ENCODE measurements at places on chromosomes 3 and 15.

DNA sequence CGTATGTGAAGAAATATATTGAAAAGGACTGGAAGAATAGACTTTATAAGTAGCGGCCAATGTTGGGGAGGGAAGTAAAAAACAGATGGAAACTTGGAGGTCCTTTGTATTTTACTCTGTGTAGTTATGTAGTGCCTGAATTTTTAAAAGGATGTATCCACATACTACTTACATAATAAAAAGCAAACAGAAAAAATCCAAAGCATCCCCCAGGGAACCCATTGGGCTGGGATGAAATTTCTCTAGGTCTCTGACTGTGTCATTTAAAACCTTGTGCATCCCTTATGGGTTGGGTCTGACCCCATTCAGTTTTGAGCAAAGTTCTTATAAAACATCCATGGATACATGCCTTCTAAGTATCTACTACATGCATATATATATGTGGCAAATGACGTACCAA is 141.1 kb downstream of the NR1D2 start:
- H3K27me3 ChIP-seq = no peaks in the 10 kb centered on the region
- no peaks in the 10 kb centered on the region for H3K4me1 ChIP-seq
- H3K36me3 ChIP-seq = no peaks in the 10 kb centered on the region
- H3K27ac ChIP-seq = no peak overlapping the region
- DNase-seq = no peak

- H3K27ac ChIP-seq = no peak overlapping the region
- no peaks in the 10 kb centered on the region for H3K36me3 ChIP-seq
- DNase-seq = no peak
- H3K4me1 ChIP-seq = no peaks in the 10 kb centered on the region
- H3K4me3 ChIP-seq = no peak overlapping the region
Observed at GRCh38 chr3:73423116-73423515, 201.6 kb downstream of the PDZRN3 start.

GRCh38 chr15:90820481-90820880 is 47.9 kb upstream of the FURIN start:
- no peak for DNase-seq
- no peak overlapping the region for H3K27ac ChIP-seq
- H3K4me1 ChIP-seq = peaks cover 23% of the 10 kb centered on the region
- no peak overlapping the region for H3K4me3 ChIP-seq
- no peaks in the 10 kb centered on the region for H3K27me3 ChIP-seq

DNA sequence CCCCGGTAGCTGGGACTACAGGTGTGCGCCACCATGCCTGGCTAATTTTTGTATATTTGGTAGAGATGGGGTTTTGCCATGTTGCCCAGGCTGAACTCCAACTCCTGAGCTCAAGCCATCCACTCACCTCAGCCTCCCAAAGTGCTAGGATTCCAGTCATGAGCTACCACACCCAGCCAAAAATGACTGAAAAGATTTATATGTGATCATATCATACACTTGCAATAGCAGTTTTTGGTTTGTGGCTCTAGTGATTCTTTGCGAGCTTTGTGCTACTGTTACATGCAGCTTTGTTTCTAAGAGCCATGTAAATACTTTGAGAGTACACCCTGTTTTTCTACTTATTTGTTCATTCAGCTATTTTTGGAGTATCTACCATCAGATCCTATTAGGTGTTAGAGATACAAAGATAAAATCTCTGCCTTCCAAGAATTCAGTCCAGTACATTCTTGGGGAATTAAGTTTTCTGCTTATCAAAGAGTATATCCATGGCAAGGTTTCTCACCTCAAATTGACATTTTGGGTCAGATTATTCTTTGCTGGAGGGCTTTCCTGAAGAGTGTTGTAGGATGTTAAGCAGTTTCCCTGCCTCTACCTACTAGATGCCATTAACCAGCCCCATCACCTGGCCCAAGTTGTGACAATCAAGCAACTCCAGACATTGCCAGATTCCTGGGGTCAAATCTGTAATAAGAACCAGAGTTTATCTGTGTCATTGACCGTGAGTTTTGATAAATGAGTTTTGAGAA is 15.0 kb downstream of the SNAP23 start:
- H3K27ac ChIP-seq = no peak overlapping the region
- no peaks in the 10 kb centered on the region for H3K27me3 ChIP-seq
- H3K4me1 ChIP-seq = no peaks in the 10 kb centered on the region
- no peak for DNase-seq
- peaks cover 18% of the 10 kb centered on the region for H3K36me3 ChIP-seq

GRCh38 chr3:176078906-176079305 is 1118.4 kb downstream of the TBL1XR1 start:
- H3K36me3 ChIP-seq = no peaks in the 10 kb centered on the region
- DNase-seq = no peak
- no peak overlapping the region for H3K4me3 ChIP-seq
- H3K4me1 ChIP-seq = no peaks in the 10 kb centered on the region
- H3K27me3 ChIP-seq = no peaks in the 10 kb centered on the region

GRCh38 chr15:85671156-85671555 is 123.6 kb downstream of the KLHL25 start:
- no peak overlapping the region for H3K4me3 ChIP-seq
- H3K27me3 ChIP-seq = no peaks in the 10 kb centered on the region
- H3K27ac ChIP-seq = no peak overlapping the region
- peaks cover 12% of the 10 kb centered on the region for H3K36me3 ChIP-seq
- no peak for DNase-seq

DNA sequence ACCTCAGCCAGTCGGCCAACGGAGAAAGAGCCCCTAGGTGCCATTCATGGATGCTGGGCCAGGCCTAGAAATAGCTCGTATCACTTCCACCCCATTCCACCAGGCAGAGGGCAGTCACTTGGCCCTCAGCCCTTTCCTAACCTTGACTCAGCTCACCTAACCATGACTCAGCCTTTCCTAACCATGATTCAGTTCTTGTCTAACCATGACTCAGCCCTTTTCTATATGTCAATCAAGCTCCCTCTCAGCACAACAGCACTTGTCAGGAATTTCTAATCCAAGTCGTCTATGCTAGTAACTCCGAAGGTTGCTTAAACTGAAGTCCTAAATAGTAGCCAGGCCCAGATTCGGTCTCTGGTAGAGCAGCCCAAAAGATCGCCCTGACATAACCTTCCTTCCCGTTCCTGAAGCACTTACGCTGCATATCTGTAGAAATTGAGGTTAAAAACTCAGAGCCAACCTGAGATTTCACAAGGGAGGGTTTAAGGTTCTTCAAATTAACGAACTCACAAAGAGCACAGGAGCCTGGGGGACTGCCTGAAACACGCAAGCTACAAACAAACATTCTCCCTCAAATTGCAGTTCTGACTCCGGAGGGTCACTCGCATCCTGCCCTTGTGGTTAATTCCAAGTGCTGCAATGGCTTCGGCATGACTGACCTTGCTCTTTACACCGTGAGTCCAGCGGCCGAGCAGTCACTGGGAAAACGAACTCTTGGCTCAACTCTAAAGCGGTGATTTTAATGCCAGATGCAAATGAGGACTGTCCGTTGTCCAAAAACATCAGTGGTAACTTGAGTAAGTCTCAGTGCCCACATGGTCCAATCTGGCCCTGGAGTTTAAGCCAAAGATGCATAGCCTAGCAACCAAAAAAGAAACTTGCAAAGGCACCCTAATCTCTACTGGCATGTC is 99.9 kb downstream of the ADAMTS17 start:
- no peaks in the 10 kb centered on the region for H3K27me3 ChIP-seq
- H3K27ac ChIP-seq = 0 out of 2 replicates have a peak overlapping the region, but pooled peaks have one; percentile 28
- no peak for DNase-seq
- H3K4me3 ChIP-seq = no peak overlapping the region
- no peaks in the 10 kb centered on the region for H3K4me1 ChIP-seq
- H3K36me3 ChIP-seq = peaks cover 93% of the 10 kb centered on the region

DNA sequence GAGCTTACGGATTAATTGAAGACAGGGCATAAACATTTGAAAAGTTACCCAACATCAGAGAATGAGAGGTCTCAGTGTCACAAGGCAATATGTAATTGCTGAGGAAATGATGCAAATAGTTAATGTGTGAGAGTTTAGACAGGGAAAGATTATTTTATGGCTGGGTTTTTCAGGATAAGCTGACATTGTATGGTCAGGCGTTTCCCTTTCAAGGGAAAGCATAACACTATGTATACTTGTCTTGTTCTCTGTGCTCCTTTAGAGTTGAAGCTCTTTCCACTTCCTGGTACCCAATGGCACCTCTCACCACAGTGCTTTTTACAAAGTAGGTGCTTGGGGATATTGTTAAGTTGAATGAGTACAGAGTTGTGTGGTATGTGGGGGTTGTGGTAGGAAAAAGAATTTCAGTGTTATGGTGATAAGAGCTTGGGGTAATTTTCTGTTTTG is 19.9 kb downstream of the IQGAP1 start:
- H3K4me3 ChIP-seq = no peak overlapping the region
- H3K27ac ChIP-seq = no peak overlapping the region
- peaks cover 7% of the 10 kb centered on the region for H3K4me1 ChIP-seq
- DNase-seq = no peak
- H3K27me3 ChIP-seq = no peaks in the 10 kb centered on the region
- no peaks in the 10 kb centered on the region for H3K36me3 ChIP-seq

GRCh38 chr3:11548721-11549131 is 95.0 kb downstream of the VGLL4 start:
- H3K27ac ChIP-seq = no peak overlapping the region
- H3K4me3 ChIP-seq = no peak overlapping the region
- H3K36me3 ChIP-seq = peaks cover 9% of the 10 kb centered on the region
- no peak for DNase-seq
- H3K27me3 ChIP-seq = no peaks in the 10 kb centered on the region

- no peak overlapping the region for H3K4me3 ChIP-seq
- DNase-seq = no peak
- H3K27me3 ChIP-seq = no peaks in the 10 kb centered on the region
- H3K4me1 ChIP-seq = no peaks in the 10 kb centered on the region
- H3K36me3 ChIP-seq = no peaks in the 10 kb centered on the region
Observed at GRCh38 chr3:46906471-46907058, 29.0 kb downstream of the PTH1R start.

DNA sequence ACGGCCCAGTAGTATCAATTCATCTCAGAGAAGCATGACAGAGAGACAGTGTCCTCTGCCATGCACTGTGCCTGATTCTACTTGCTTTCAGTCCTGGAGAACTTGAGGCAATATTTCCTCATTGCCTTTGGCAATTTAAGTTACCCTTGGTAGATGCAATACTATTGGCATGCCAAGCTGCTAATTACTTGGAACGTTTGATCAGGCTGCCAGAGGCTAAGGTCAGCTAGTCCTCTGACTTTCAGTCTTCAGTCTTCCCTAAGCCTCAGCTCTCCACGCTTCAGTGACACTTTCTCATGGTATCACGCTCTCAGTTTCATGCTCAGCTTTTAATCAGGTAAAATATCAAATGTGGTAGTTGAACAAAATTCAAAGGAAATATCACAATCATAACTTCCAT is 13.1 kb upstream of the OSBPL11 start:
- no peak overlapping the region for H3K27ac ChIP-seq
- no peaks in the 10 kb centered on the region for H3K36me3 ChIP-seq
- DNase-seq = no peak
- no peak overlapping the region for H3K4me3 ChIP-seq
- H3K4me1 ChIP-seq = no peaks in the 10 kb centered on the region
- H3K27me3 ChIP-seq = no peaks in the 10 kb centered on the region

DNA sequence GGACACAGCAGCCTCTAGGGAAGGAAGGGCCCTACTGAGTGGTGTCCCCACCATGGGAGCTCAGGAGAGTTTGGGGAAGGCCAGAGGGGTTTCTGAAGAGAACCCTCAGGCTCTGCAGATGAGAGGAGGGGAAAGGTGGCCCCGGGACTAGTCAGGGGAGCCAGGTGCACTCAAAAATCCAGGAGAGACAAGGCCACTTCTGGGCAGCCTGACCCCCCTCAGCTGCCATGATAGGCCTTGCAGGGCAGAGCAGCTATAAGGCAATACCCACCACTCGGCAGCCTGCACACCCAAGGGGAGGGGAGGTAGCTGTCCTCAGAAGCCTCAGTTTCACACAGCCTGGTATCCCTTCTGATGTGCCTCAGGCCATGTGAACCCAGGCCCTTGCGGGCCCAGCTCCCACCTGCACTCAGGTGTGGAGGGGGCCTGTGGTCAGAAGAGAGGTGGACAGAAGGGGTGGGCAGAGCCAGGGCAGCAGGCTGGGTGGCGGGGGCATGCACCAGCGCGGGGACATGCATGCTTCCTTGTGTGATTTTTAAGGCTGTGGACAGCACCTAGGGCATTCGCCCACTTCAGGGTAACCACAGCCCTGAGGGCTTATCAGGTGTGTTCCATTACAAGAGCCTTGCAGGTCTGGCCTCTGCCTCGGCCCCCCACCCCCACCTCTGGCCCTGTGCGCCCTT is 34.6 kb downstream of the SRPRB start:
- H3K27me3 ChIP-seq = peaks cover 3% of the 10 kb centered on the region
- no peaks in the 10 kb centered on the region for H3K4me1 ChIP-seq
- DNase-seq = no peak

- H3K27me3 ChIP-seq = no peaks in the 10 kb centered on the region
- H3K4me3 ChIP-seq = no peak overlapping the region
- H3K27ac ChIP-seq = no peak overlapping the region
- peaks cover 13% of the 10 kb centered on the region for H3K4me1 ChIP-seq
- peak; percentile 39 for DNase-seq
- H3K36me3 ChIP-seq = no peaks in the 10 kb centered on the region
Observed at GRCh38 chr3:88433568-88433967, 283.8 kb downstream of the C3orf38 start.

GRCh38 chr3:164470471-164470870 is 607.8 kb downstream of the SI start:
- no peaks in the 10 kb centered on the region for H3K36me3 ChIP-seq
- no peak overlapping the region for H3K27ac ChIP-seq
- H3K4me1 ChIP-seq = no peaks in the 10 kb centered on the region

- no peak overlapping the region for H3K4me3 ChIP-seq
- H3K27me3 ChIP-seq = no peaks in the 10 kb centered on the region
- DNase-seq = no peak
Observed at GRCh38 chr3:13047296-13048165, 25.7 kb downstream of the IQSEC1 start.

Data from DND-41 (cell line).